ENCODE measurements at places on chromosomes 12 and 14.

DNA sequence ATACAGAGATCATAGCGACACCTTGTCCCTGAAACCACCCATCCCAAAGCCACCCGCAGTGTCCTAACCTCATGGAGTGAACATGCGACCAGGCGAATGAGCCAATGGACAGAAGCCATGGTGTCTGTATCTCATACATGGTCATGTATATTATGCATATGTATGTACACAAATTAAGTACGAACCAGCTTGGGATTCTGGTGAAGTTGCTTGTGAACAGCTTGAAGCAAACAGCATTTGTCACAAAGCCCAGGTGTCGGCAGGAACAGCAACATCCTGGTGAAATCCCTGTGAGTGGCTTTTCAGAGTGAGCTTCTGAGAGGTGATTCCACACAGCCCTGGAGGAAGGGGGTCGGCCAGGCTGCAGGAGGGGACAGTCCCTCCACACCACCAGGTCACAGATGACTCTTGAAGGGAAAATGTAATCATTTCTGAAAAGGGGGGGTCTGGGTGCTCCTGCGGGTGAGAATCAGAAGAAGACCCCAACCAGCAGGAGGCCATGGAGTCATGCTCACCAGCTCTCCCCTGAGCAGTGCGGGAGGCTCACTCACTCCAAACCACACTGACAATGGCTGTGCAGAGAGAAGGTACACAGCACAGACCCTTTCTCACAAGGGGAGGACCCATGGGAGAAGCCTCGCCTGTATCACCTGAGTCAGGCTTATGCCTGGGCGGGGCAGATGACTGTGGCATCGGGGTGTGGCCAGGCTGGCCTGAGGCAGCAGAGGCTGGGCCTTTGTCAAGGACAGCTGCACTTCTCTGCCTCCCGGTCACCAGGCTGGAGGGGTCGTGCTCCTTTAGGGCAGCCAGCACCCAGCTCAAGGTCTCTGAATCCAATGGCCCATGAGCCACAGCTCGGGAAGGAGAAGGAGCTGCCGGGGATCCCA, 14.3 kb downstream of the CHGA start:
- peak; percentile 81 for DNase-seq

- DNase-seq, result no peak
These were observed 38.6 kb downstream of the ZNF664 start for GRCh38 chr12:124011435-124012115.

GRCh38 chr14:69107407-69108003, 45.4 kb downstream of the DCAF5 start:
- DNase-seq, result no peak

DNA sequence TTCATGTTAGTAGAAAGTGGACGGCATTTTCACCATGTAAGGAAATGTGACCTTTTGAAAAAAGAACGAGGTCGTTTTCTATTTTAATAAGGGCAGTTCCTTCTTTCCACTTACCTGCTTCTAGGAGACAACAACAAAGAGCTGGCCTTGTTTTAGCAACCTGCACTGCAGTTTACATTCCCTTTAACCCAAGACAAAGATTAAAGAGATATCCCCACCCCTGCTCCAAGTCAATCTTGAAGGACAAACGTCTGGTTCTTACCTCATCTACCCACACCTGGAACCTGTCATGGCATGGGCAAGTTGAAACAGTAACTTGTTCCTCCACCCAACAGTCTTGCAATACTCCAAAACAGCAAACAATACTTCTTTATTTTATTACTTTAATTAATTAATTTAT, 32.7 kb downstream of the ZCCHC8 start:
- no peak for DNase-seq

GRCh38 chr12:19575337-19576243, 136.3 kb downstream of the AEBP2 start:
- DNase-seq, result no peak

DNA sequence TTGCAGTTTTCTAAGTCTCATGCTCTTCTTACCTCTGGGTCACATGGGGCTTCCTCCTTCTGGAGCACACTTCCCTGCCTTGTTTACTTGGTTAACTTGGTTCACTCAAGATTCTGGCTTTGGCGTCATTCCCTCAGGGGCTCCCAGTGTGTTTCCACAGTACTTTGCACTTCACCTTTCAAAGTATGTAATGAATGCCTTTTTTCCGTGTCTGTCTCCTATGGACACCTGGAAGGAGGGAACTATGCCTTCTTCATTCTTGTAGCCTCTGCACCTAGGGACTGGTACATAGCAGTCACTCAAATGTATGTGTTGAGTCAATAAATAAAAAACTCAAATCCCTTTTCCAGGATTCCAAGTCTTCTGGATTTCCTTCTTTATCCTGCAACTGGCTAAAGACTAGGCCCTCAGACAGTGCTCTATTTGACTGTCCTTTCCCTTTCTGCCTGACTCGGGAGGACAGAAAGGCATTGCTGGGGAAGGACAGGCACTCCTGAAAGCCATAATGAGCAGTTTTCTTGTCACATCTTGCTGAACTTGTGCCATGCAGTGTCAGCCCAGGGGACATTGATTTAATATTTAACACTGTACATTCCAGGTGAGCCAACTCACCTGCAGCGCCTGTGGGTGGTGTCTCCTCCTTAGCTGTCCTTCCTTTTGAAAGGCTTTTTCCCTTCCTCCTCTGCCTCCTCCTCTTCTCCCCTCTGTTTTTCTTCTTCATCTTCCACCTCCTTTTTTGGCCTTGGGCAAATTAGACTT, 12.8 kb downstream of the MYRFL start:
- no peak for DNase-seq
